Activated CD4-positive, CD25-positive, alpha-beta regulatory T cell treated with anti-CD3 and anti-CD28 coated beads, Interleukin-2, amount 50 U/mL, for 72 hours (primary cell): ENCODE measurements at places on chromosomes 4 and X.

DNA sequence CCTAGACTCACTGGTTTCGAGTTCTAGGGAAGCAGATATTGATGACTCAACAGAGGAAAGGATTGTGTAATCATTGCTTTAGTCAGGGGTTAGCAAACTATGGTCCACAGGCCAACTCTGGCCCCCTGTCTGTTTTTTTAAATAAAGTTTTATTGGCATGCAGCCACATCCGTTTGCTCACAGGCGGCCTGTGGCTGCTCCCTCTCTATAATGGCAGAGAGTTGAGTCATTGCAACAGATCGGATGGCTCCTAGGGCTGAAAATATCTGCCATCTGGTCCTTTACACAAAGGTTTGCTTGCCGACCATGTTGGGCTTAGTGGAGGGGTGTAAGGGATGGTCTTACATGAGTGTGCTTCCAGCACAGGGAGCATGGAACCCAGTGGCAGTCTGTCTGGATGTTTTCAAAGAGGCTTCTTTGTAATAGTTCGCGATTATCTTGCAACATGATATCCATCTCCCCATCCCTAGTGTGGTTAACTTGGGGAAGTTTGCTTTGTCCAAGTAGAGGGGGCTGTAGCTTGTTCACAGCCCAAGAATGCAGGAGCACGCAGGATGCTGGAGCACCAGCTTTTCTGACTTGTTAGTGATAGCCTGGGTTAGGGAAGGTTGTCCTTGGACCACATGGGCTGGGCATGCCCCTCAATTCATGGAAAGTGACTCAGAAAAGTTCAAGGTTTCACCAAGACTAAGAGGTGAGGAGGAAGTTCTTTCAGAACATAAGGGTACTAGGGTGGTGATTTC lies 59.3 kb upstream of the CLDN34 start:
- no peak for DNase-seq

- DNase-seq: no peak
Measured at GRCh38 chr4:14977830-14978229, 24.5 kb upstream of the CPEB2 start.

- no peak for DNase-seq
Measured at GRCh38 chr4:9877123-9877522, 95.7 kb downstream of the DRD5 start.

- DNase-seq: no peak
Measured at GRCh38 chrX:150704030-150704613, 10.9 kb downstream of the MTMR1 start.

GRCh38 chrX:46306103-46306502 lies 239.1 kb downstream of the ZNF674 start:
- DNase-seq: no peak

GRCh38 chr4:121278811-121279368 lies 101.9 kb downstream of the QRFPR start:
- no peak for DNase-seq

DNA sequence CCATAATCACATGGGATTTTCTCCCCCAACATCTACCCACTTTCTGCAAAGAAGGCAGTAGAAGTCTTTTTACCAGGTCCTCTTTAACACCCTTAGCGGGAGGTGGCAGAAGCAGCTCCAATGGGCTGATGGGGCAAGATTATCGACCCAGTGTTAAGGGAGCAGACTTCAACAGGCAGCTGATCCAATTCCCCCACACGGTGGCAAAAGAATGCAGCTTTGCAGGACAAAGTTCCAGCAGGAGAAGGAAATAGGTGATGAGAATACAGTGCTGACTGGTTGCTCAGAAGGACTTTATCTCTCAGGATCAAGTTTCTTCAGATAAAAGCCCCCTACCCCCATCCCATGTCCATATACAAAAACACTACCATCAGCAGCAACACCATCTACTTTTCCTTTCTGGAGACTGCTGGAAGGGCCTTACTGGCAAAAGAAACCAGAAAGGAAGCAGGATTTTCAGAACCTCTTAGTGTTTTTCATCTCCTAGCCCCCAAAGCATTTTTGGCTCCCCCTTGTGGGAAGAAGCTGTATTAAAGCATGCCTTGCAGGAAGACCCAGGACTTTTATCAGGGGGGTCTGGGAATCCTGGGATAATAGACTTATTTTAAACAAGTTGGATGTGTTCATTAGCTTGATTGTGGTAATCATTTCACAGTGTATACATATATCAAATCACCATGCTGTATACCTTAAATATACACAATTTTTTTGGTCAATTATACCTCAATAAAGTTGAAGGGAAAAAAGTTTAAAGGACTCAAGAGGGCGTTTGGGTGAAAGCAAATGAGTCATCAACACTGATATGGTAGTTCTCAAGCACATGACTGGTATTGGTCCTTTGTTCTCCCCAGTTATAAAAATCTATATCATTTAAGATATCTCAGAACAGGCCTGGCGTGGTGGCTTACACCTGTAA lies 146.4 kb downstream of the GPC3 start:
- DNase-seq: no peak

DNA sequence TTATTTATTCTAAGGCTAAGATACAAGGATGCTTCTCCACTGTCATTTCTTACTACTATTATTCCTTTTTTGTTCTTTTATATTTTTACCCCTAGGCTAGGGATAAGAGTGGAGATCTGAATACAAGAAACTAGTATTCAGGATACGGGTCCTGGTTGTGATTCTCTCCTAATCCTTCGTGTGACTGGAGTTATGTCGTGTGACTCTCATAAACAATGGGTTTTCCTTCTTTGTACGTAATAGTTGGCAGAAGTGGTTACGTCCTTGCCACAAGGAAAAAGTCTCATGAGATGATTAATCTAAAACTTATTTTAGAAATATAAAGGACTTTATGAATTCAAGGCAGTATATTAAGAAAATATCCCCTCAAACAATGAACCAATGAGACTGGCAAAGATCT lies 497.2 kb upstream of the FAM241A start:
- no peak for DNase-seq

DNA sequence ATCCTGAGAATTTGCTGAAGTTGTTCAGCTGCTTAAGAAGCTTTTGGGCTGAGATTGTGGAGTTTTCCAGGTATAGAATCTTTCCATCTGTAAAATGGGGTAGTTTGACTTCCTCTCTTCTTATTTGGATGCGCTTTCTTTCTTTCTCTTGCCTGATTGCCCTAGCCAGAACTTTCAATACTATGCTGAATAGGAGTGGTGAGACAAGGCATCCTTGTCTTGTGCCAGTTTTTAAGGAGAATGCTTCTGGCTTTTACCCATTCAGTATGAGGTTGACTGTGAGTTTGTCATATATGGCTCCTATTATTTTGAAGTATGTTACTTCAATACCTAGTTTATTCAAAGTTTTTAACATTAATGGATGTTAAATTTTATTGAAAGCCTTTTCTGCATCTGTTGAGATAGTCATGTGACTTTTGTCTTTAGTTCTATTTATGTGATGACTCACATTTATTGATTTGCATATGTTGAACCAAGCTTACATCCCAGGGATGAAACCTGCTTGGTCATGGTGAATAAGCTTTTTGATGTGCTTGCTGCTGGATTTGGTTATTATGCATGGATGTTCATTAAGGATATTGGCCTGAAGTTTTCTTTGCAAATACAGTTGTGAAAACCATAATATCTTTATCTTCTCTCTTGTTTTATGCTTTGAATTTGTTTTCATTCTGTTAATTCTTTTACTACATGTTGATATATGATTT lies 573.8 kb upstream of the NDST4 start:
- DNase-seq: no peak

- DNase-seq: no peak
Measured at GRCh38 chr4:83152746-83153145, 38.2 kb upstream of the PLAC8 start.

DNA sequence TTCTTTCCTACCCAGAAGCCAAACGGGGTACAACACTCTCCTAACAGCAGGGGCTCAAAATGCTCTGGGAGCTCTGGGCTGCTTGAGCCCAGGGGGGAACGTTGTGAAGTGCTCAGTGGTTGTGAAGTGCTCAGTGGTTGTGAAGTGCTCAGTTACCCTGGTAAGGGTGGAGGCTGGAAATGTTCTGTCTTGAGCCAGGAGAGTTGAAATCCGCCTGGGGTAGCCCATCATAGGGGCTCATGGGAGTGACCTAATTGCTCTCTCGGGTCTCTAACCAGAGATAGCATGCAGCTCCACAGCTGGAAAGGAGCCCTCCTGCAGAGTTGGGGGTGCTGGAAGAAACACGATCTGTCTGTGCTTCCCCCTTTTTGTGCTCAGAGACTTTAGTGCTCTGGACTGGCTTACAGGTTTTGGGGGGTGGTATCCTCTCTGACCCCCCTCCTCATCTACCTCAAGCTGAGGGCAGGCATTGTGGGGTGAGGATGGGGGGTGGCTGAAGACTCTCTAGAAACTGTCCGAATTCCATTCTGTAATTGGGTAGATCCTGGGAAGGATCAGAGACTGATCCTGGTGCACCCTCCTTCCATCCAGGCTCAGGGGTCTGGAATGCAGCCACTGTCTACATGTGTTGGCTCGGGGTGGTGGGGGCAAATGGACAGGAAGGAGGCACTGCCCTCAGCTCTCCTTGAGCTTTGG lies 2.7 kb downstream of the EFNB1 start:
- DNase-seq: peak; percentile 20

GRCh38 chrX:154059729-154060245 lies 37.7 kb downstream of the MECP2 start:
- no peak for DNase-seq

GRCh38 chr4:183130328-183131155 lies 31.5 kb downstream of the WWC2 start:
- no peak for DNase-seq

DNA sequence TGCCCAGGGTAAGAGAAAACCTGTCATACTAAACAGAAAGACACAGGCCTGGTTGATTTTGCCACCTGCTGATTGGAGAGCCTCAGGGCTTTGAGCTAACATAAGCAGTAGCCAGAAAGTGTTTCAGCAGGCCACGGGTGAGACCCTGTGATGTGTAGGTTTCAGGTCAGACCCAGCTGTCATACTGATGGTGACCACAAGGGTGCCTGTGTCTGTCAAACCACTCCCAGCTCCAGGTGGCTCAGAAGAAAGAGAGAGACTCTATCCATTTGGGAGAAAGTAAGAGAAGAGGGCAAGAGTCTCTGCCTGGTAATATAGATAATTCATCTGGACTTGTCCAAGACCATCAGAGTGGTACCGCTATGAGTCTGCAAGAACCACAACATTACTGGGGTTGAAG lies 72.8 kb upstream of the NLRP2B start:
- DNase-seq: no peak

- no peak for DNase-seq
Measured at GRCh38 chrX:55697381-55697780, 20.2 kb upstream of the RRAGB start.

DNA sequence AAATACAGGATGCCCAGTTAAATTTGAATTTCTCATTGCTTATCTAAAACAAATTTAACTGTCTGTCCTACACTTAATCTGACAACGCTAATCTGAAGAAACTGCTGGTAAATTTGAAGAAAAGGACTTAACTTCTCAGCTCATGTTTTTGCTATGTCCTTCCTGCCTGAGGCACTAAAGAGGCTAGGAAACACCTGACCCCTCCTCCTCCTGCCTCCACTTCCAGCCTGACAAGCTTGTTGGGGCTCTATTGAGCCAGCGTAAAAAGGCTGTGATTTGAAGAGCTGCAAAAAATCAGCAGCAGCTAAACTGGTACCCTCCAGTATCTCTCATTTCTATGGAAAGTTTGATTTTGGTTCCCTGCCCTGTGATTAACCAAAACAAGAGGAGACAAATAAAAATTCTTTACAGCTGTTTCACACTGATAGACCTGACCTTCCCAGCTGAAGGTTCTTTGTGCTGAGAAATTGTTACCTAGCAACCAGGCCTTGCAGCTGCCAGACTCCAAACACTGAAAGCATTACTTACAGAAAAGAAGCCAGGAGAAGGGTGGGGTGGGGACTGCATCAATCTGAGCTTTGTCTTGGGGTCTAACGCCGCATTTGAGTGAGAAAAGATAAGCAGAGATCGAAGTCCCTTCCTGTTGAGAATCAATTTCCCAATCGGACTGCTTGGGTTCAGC lies 35.0 kb downstream of the DCX start:
- no peak for DNase-seq

DNA sequence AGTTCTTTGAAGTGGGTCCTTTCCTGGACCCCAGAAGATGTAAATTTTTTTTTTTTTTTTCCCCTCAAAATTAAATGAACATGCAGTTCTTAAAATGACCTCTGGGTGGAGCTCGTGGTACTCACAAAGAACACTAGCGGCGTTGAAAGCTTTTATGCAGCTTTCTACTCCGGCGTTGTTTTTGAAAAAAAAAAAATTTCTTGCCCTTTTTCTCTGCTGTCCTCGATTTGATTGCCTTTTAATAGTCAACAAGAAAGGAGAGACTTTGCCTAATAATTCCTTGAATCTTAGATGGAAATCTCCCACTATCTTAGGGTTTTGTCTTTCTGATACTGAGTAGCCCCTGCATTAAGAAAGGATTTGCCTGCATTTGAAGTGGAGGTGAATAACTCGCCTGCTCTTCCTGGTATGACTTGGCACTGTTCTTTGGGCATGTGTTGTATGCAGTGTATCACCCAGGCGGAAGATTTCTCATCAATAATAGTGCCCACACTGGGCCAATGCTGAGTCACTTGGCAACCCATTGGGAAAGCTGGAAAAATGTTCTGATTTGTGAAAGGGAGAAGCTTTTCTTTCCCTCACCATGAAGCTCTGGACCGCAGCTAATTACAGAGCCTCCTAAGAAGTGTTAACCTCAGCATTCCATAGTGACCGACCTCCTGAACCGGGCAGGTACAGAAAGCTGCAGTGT lies 104.0 kb downstream of the PHEX start:
- DNase-seq: no peak

DNA sequence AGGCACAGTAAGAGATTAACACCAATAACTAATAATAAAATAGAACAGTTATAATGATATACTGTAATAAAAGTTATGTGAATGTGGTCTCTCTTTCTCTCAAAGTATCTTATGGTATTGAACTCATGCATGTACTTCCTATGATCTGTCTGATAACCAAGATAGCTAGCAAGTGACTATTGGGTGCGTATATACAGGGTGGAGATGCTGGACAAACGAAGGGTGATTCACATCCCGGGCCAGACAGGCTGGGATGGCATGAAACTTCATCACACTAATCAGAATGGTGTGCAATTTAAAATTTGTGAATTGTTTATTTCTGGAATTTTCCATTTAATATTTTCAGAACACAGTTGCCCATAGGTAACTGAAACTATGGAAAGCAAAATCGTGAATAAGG lies 96.8 kb downstream of the PHEX start:
- DNase-seq: no peak

GRCh38 chr4:53653484-53654053 lies 62.3 kb upstream of the LNX1 start:
- DNase-seq: no peak

DNA sequence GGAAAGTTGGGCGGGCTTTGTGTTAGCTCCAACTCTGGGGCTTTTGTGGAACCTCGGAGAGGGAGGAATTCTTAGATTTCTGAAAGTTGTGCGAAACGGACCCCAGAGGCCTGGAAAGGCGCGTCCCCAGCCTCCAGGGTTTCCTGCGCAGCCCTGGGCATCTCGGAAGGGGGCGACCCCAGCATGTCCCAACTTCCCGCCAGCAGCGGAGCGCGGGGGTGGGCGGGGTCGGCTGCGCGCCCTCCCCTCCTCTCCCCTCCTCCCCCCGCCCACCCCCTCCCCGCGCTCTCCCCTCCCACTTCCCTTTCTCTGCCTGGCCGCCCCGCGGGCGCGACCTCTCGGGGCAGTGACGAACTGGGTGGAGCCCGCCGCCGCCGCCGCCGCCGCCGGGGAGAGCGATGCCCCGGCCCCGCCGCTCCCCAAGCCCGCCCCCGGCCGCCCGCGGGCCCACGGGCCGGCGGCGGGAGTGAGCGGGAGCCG lies 16.8 kb downstream of the PTTG2 start:
- peak; percentile 69 for DNase-seq
